ENCODE measurements at places on chromosomes 2 and 18.

DNA sequence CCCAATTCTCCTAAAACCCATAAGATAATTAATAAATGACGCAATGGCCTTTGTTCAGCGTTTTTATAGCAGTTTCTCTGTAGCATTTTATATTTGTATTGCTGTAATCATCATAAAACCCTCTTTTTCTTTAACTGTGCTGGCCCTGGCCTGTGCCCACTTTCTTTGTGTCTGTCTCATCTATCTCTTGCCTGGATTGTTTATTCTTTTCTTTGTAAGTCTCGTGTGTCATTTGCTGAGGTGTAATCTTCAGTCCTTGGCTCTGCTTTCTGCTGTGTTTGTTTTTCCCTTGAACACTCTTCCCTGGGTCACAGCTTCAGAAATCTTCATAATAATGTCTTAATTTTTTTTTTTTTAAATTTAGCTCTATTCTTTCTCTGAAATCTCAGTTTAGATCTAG, 525.8 kb upstream of the LINC00305 start:
- no peak for DNase-seq

DNA sequence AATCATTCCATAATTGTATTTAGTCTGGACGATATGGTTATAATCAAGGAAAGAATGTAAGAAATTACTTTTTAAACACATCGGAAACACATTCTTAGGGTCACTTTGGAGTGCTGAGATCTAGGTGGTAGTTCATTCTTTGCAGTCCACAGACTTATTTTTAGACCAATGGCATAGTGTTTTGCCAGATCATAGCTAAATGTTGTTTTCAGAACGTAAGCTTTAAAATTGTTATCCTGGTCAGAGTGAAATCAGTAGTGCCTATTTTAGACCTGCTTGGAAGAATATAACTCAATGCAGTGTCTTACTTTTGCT, 4.3 kb downstream of the MYL12A start:
- DNase-seq = no peak

DNA sequence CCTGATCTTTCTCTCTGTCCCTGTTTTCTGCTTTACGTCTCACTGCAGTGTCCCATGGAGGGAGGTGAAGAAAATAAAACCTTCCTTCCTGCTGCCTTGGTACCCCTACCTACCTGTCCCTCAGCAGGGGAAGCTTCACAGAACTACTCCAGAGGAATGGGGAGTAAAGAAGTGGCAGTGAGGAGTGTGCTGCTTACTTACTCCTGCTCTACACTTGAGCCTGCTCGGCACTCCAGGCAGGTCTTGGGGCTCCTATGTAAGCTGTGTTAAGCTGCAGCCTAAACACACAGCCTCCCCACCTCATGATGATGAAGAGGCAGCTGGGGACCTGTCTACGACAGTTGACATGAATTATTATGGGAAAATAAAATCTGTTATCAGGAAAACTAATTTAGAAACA, 72.6 kb downstream of the ACSL3 start:
- no peak for DNase-seq

DNA sequence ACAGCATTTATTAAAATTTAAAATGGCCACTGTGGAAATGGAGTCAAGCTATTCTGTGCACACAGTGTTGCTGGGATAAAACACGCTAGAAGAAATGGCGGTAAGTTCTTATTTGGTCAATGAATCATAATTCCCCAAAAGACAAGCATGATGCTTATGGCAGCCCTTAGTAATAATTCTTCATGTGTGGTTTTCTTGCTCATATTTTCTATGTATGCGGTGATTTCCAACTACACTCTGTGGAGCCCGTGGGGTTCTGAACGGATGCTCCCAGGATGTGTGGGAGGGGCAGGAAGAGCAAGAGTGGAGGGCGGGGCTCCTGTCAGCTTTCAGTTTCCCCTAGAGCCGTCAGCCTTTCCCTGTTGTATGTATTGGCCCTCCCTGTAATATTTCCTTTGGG, 91.7 kb upstream of the RMDN2 start:
- DNase-seq = no peak

DNA sequence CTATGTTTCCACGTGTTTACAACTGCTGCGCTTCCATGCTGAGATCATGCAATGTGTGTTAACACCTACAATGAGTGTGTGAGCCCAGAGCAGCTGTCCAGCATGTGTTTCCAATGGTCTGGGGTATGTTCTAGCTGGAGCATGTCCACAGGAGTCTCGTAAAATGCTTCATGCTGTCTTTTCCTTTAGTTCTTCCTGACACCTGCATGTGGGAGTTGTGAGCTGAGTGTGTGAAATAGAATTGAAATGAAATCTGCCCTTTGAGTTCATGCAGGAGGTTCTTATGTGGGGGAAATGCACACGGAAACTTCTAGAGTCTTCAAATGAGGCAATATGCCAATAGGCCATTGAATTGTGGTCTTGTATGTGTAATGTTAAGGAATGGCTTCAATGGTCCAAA, 205.1 kb downstream of the RND3 start:
- DNase-seq = no peak

GRCh38 chr2:2016651-2017311, 272.5 kb upstream of the PXDN start:
- DNase-seq = no peak

- no peak for DNase-seq
Observed at GRCh38 chr2:134027980-134028379, 225.9 kb upstream of the MGAT5 start.

- DNase-seq = no peak
Observed at GRCh38 chr18:63099091-63099840, 220.3 kb downstream of the BCL2 start.

- DNase-seq = no peak
Observed at GRCh38 chr18:30852980-30853379, 189.6 kb downstream of the DSC3 start.

- DNase-seq = no peak
Observed at GRCh38 chr2:58764338-58765104, 523.4 kb upstream of the FANCL start.

DNA sequence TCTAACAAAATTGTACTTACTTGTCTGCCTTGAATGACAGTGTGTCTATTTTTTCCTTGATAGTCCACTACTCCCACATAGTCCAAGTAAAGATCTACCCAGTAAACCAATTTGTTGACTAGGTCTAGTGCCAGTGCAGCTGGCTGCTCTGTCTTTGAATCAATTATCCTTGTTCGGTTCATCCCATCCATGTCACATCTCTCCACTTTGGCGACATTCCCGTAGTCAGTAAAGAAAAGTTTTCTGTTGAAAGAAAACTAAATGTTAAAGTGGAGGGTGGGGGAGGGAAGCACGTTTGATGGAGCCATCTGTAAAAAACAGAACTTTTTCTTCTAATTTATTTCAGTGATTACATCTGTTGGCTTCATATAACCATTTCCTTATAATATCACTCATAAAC, 1068.8 kb downstream of the LRP1B start:
- DNase-seq = peak; percentile 17

- DNase-seq = no peak
Observed at GRCh38 chr2:152568531-152568930, 148.7 kb downstream of the PRPF40A start.

- DNase-seq = no peak
Observed at GRCh38 chr2:134639265-134639664, 79.5 kb downstream of the TMEM163 start.

- DNase-seq = no peak
Observed at GRCh38 chr2:9106338-9107167, 100.1 kb upstream of the ASAP2 start.

DNA sequence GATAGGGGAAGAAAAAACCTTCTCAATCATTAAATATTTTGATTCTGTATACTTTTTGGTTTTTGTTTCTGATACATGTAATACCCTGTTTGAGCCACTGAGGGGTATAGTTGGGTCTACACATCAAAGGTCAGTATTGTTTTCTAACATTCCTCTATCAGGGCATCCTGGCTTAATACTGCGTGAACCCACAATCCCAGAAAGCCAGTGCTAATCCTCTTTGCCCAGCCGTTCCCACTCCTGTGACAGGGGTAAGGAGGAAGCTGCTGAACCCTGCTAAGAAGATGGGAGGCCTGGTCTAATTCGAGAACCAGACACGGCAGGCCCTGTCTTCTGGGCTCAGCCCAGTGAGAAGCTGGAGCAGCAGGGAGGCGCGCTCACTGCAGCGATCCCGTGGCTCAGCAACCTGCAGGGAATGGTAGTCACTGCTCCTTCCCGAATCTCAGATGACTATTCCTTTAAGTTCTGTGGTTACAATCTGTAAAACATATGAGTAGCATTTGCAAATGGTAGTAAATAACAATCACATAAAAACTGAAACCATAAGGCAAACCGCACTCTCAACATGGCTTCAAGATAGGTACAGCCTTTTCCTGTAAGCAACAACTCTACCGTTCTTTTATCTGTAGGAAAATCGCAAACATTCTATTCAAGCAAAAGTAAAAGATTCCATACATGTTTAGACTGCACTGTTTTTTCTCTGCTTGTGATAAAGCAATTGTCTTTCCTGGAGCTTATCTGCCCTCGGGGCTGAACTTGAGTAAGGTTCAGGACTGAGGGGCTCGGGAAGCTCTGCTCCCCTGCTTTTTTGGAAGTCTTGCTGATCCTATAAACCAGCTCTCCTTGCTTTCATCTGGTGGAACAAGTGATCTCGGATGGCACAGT, 87.0 kb downstream of the EPB41L3 start:
- peak; percentile 17 for DNase-seq

GRCh38 chr2:113105047-113105785, 22.2 kb upstream of the IL1RN start:
- DNase-seq = no peak

- no peak for DNase-seq
Observed at GRCh38 chr2:76501641-76502040, 790.9 kb upstream of the GCFC2 start.

- DNase-seq = no peak
Observed at GRCh38 chr18:29840089-29840488, 1202.5 kb downstream of the DSC3 start.

DNA sequence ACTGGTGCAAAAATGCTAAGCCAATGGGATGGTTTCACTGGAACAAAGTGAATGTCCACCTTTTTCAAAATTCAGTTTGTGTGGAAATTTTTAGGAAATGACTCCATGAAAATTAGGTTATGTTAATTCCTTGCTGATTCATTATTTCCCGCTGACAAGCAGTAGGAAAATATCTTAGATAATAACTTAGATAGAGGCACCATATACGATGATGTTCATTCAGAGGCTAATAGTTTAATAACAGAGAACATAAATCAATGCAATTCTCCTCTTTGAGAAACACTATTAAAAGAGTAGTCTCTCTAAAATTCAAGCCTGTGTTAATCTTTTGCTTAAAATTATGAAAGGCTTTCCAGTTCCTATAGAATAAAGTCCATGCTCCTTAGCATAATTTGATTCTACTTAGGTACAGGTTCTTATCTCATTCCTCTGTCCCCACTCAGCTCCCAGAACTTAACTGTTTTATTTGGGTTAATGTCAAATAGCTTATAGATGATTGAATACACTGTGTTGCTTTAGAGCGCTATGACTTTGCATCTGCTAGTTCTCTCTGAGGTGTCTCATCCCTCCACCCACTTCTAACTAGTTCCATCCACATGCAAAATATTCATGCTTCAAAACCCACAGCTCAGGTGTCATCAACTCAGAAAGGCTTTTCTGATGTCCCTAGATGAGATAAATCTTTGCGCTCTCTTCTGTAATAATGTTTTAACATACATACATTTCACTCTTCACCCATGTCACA, 503.6 kb downstream of the ERBB4 start:
- no peak for DNase-seq

GRCh38 chr2:138020432-138020831, 56.2 kb downstream of the HNMT start:
- no peak for DNase-seq

GRCh38 chr2:60400462-60401246, 152.8 kb downstream of the BCL11A start:
- no peak for DNase-seq

DNA sequence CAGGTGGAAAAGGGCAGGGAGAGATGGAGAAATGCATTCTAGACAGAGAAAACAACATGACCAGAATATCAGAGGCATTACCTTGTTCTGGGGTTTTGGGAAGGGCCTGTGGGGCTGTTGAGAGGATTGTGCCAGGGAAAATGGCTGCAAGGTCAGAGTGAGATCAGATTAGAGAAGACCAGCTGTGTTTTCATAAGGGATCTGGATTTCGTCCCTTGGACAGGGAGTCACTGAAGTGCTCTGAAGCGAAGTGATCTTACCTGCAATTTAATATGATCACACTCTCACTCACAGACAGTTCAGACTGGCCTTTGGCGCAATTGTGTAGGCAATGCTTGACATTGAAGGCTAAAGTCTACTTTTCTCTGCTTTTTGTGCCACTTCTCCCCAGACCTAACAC, 20.3 kb upstream of the REG3G start:
- DNase-seq = no peak

- DNase-seq = no peak
Observed at GRCh38 chr2:237806334-237806733, 7.8 kb downstream of the RBM44 start.

- DNase-seq = no peak
Observed at GRCh38 chr2:65660340-65660739, 227.9 kb upstream of the SPRED2 start.

- DNase-seq = no peak
Observed at GRCh38 chr2:181570833-181571661, 85.9 kb downstream of the CERKL start.

- DNase-seq = no peak
Observed at GRCh38 chr18:24009651-24010333, 4.8 kb upstream of the TTC39C start.

DNA sequence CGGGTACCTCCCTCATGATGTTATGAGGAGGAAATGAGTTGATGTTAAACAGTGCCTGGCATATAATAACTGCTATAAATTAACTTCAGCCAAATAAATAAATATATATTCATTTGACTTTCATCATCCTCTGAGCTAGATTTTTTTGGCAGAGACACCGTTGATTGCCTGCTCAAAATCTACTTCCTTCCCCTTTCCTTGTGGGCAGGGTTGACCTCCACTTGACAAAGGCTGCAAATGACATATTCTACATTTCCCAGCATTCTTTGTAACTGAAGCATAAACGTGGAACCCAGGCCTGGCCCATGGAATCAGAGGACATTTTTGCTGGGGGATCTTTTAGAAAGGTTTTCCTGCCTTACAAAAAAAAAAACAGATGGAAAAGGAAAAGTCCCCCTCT, 177.8 kb downstream of the TXNL1 start:
- no peak for DNase-seq

DNA sequence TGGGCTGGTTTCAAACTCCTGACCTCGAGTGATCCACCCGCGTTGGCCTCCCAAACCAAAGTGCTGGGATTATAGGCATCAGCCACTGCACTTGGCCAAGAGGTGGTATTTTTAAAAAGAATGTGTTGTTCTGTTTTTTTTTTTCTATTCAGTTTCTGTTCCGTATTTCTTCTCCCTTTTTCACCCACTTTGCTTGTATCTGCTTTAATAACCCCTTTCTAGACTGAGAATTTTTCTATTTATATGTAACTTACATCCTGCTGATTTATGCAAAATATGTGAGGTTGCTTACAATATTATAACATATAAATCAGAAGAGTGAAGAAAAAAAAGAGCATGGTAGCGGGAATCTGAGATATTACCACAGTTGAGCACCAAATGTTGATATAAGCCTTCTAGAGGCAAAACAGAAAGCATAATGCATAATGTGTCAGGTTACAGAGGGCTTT, 17.2 kb upstream of the LYPD6B start:
- DNase-seq = no peak

GRCh38 chr2:96251721-96252292, 14.0 kb downstream of the TMEM127 start:
- DNase-seq = peak; percentile 38

All from head of caudate nucleus (tissue), 42 donors.